ENCODE measurements at places on chromosomes 7 and 10.

DNA sequence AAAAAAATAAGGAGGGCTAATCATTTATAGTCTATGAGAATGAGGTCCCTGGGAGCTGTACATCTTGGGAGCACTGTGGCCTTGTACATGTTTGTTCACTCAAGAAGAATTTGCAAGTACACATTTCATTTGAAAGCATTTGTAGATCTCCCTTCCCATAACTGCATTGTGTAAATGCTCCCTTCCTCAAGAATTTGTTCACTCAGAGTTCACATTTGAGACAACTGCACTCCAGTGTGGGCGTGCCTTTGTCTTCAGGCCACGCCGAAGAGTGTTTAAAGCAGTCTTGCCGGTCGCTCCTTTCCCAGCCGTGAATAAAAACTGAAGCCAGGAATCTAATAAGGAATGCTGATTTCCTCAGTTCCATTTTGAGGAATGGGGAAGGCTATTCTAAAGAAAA lies 291.1 kb upstream of the LYZL1 start:
- DNase-seq, result no peak

- peak; percentile 2 for DNase-seq
These were observed 59.6 kb upstream of the CAPZA2 start for GRCh38 chr7:116802746-116803152.

DNA sequence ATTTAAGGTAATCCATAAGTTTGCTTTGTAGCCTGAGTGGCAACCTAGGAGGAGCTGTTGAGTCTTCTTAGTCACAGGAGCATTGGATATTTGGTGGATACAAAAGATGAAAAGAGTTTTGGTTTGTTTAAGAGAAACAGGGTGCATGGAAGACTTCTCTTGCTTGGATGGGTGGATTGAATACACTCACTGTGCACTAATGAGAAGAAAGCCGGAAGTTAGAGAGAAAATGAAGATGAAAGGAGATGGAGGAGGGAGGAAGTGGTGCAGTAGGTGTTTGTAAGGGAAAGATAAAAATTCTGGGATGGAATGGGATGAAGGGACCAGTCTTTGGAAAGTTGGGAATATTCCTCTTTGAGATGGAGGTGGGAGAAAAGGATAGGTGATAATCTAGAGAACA lies 7.7 kb downstream of the MDFIC start:
- DNase-seq, result no peak

GRCh38 chr7:2166625-2167280 lies 66.0 kb downstream of the MAD1L1 start:
- DNase-seq, result no peak

- DNase-seq, result no peak
These were observed 61.6 kb downstream of the CCNY start for GRCh38 chr10:35397953-35398352.

DNA sequence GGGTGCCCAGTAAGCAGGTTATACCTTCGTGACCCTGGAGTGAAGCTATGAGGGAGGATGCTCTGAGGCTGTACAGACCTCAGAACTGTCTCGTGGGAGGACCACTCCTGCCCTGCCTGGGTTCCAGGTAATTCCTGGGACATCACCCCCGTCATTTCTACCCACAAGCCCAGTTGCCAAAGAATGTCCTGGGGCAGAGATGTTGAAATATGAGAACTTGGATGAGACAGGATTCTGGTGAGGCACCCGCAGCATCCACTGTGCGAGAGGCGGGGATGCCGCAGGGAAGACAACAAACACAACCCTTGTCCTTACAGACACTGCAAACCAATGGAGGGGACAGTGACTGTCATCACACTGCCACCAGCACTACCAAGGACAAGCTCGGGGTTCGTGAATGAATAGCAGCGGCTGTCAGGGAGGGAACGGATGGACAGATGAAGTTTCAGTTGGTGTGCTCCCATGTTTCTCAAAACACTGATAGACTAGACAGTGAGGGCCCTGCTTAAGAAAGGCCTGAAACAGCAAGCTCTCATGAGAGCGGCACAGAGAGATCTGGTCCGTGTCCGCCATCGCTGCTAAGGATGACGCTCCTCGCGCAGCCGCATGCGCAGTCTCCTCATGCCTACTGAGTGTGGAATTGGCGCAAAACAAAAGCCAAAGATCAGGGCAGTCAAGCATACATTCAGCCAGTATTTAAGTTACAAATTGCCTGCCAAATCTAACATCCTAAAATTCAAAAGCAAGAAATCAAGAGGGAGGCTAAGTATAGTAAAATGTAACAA lies 82.0 kb upstream of the RHEB start:
- DNase-seq, result no peak

GRCh38 chr7:111883241-111883640 lies 320.9 kb upstream of the IMMP2L start:
- DNase-seq, result no peak

DNA sequence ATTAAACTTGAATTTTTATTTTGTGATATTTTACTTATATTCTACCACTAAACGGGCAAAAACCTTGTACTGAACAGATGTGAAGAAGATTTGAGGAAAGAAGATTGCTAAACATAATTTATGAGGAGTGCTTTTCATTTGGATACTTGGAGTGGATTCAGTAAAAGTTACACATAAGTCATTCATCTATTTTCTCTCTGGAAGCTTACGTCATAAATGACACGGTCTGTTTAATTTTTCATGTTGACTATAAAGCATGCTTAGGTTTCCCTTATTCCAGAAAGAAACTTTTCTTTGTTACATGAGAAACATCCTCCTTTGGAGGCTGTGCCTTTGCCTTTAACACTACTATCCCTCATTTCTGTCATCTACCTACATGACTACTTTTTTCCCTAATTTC lies 53.9 kb downstream of the TFEC start:
- no peak for DNase-seq

DNA sequence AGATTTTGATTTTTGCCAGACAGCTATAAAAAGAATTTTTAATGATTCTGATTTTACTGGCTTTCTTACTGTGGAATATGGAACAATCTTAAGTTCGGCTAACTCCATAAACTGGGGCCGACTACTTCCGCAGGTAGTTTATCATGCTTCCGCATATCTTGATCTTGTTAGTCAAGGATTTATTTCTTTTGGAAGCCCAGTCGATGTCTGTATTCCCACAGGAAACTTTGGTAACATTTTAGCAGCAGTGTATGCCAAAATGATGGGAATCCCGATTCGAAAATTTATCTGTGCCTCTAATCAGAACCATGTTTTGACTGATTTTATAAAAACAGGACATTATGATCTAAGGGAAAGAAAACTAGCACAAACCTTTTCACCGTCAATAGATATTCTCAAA lies 8.1 kb downstream of the THNSL1 start:
- DNase-seq, result no peak

- DNase-seq, result no peak
These were observed 105.0 kb upstream of the LANCL2 start for GRCh38 chr7:55260171-55260570.

GRCh38 chr7:27153526-27153925 lies 1.1 kb upstream of the HOXA3 start:
- no peak for DNase-seq

GRCh38 chr10:68981074-68981473 lies 7.5 kb upstream of the KIFBP start:
- DNase-seq, result no peak

GRCh38 chr7:148672041-148672440 lies 26.7 kb upstream of the CUL1 start:
- DNase-seq, result no peak

DNA sequence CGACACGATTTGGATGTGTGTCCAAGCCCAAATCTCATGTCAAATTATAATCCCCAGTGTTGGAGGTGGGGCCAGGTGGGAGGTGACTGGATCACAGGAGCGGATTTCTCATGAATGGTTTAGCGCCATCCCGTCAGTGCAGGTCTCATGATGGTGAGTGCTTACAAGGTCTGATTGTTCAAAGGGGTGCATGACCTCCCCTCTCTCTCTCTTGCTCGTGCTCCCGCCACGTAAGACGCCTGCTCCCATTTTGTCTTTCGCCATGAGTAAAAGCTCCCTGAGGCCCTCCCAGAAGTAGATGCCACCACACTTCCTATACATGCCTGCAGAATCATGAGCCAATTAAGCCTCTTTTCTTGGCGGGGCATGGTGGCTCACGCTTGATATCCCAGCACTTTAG lies 71.5 kb upstream of the NANOS1 start:
- DNase-seq, result no peak

DNA sequence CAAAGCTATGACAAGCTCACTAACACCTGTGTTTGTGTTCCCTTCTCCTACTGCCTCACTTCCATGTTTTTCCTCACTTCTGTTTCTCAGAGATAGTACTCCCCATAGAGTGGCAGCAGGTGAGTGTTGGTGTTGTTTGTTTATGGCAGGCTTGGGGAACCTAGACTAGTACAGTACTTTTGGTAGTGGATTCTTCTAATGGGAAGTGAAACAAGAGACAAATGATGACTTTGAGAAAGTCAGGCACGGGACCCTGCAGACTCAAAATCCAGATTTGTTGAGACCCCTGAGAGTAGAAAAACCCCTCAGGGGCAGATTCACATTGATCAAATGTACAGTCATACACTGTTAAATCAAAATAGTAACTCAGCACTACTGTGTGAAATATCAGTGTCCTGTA lies 6.4 kb upstream of the CFAP69 start:
- DNase-seq, result no peak

- no peak for DNase-seq
These were observed 320.2 kb downstream of the CDC14C start for GRCh38 chr7:49244543-49244942.

- no peak for DNase-seq
These were observed at the start of gene SEMA3D for GRCh38 chr7:85186521-85187241. Gene SEMA3D, minus strand, starts transcription at chr7:85187056. Its CDS starts 65,165 bp downstream, at chr7:85121891.

- no peak for DNase-seq
These were observed 11.1 kb downstream of the SFXN3 start for GRCh38 chr10:101042118-101042517.

DNA sequence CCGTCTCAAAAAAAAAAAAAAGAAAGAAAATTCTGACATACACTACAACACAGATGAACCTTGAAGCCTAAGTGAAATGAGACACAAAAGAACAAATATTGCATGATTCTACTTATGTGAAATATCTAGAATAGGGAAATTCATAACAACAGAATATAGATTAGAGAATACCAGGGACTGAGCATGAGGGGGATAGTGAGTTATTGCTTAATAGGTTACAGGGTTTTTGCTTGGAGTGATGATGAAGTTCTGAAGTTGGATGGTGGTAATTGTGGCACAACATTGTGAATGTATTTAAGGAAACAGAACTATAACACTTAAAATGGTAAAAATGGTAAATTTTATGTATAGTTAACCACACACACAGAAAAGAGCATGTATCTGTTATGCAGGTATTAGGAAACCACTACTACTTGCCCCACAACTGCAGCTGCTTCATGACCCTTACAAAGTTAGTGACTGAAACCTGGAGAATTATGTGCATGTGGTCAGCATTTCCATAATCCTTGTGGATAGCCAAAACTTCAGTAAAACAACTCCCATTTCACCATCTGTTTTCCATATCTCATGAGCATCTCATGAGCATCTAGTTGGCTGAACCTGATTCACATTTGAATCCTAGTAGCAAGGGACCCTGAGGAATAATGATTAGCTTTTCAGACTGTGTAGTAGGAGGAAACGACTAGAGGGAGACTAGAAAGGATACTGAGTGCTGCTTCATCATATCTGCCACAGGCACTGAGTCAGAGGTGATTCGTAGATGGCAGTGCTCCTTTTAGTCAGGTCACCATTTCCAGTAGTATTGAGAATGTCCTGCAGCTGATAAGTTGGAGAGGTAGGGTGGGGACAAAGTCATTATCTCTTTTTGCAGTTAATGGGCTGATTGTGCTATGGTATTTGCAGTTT lies 26.3 kb downstream of the SAMD8 start:
- no peak for DNase-seq

GRCh38 chr7:19520392-19520791 lies 188.4 kb downstream of the POLR1F start:
- no peak for DNase-seq

DNA sequence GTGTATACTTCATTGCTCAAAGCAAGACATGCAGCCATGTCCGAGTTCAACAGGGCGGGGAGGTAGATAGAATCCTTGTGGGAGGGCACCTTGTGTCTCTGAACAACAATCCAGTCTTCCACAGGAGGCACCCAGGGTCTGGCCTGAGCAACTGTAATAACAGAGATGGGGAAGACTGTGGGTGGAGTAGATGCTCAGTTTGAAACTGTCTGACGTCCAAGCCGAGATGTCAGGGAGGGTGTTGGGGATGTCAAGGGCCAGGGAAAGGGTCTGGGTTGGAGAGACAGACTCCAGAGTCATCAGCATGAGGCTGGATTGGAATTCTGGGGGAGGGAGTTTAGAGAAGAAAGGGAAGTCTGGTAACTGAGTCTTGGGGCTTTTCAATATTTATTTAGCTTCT lies 88.0 kb downstream of the FANK1 start:
- DNase-seq, result no peak

- no peak for DNase-seq
These were observed 410.0 kb downstream of the EXOC4 start for GRCh38 chr7:133662830-133663229.

- DNase-seq, result no peak
These were observed 41.4 kb downstream of the PRTFDC1 start for GRCh38 chr10:24911029-24911428.

- DNase-seq, result no peak
These were observed 169.5 kb upstream of the FRMD4A start for GRCh38 chr10:14500172-14500765.

DNA sequence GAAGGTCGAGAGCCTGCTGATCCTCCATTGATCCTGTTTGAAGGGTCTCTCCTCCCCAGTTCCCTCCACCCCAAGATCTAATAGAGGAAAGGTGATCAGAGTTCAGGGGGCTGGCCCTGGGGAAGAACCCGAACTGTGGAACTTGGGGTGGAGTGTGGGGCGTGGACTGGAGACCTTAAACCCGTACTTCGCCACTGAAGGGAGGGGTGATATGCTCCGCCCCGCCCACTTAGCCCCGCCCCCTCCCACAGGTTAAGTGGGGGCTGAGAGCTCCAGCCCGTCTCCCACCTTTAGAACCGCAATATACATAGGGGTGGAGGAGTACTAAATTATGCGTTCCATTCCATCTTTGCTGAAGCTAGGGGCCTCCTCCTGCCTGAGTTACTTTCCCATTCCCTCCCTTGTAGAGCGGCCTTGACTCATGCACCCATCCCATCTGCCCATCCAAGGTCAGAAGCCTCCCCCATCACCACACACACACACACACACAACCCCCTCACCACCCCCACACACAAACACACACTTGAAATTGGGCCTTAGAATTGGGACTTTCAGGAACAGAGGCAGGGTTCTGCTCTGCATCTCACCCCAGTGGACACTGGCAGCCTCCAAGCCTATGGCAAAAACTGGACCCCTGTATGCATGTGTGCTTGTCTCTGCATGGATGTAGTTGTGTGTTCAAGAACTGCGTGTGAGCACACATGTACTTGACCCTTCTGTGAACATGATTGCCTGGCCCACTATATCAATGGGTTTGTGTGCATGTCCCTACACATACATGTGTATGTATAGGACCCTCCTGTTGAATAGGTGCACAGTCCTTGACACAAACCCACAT lies 991 bp downstream of the SEMA4G start:
- DNase-seq, result no peak

GRCh38 chr7:50214771-50215170 lies 89.7 kb upstream of the IKZF1 start:
- no peak for DNase-seq

DNA sequence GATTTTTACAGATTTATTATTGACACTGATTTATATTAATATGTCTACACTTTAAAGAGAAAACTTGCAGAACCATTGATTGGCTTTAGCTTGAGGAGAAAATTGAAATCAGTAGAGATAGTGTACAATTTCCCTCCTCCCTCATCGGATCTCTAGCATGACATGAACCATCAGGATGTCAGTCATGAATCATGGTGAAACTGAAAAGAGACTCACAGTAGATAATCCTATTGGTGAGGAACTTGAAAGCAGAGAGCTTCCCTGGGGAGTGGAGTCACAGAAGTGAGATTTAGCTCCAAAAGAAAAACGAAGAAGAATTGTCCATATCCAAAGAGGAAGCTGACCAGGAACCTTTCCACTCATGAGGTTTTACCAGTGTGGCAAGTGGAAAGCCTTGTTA lies 346.8 kb downstream of the ABCA13 start:
- DNase-seq, result no peak

All from stimulated activated CD8-positive, alpha-beta memory T cell treated with anti-CD3 and anti-CD28 coated beads, Interleukin-15, amount 100 ng/mL, for 4 hours (primary cell).